ENCODE measurements at places on chromosomes 2 and 18. TPM values are rescaled to one million over a fixed set of nuclear protein-coding genes. Genes with fewer than 3 reads are reported as not detected.

- DNase-seq: no peak
- H3K27me3 ChIP-seq: no peaks in the 10 kb centered on the region
- H3K27ac ChIP-seq: no peak overlapping the region
- no peak overlapping the region for H3K4me3 ChIP-seq
- no peaks in the 10 kb centered on the region for H3K4me1 ChIP-seq
- H3K36me3 ChIP-seq: no peaks in the 10 kb centered on the region
Observed at GRCh38 chr2:26438526-26438925, 36.8 kb downstream of the DRC1 start.

- H3K27me3 ChIP-seq: no peaks in the 10 kb centered on the region
- H3K4me1 ChIP-seq: no peaks in the 10 kb centered on the region
- no peak overlapping the region for H3K4me3 ChIP-seq
Observed at GRCh38 chr2:204611017-204611631, 65.8 kb downstream of the PARD3B start.

GRCh38 chr2:16507655-16508489 lies 157.8 kb downstream of the CYRIA start:
- peaks cover 20% of the 10 kb centered on the region for H3K27me3 ChIP-seq
- H3K36me3 ChIP-seq: no peaks in the 10 kb centered on the region
- H3K4me3 ChIP-seq: no peak overlapping the region
- H3K27ac ChIP-seq: no peak overlapping the region
- no peak for DNase-seq

GRCh38 chr2:20326163-20326780 lies 24.4 kb downstream of the PUM2 start:
- no peaks in the 10 kb centered on the region for H3K27me3 ChIP-seq
- H3K4me1 ChIP-seq: peaks cover 17% of the 10 kb centered on the region
- peak; percentile 60 for DNase-seq
- peak overlapping the region; percentile 85 for H3K27ac ChIP-seq

- H3K4me1 ChIP-seq: no peaks in the 10 kb centered on the region
- H3K27me3 ChIP-seq: no peaks in the 10 kb centered on the region
- H3K4me3 ChIP-seq: no peak overlapping the region
- no peaks in the 10 kb centered on the region for H3K36me3 ChIP-seq
- DNase-seq: no peak
- H3K27ac ChIP-seq: no peak overlapping the region
Observed at GRCh38 chr2:212921711-212922110, 229.7 kb downstream of the IKZF2 start.

GRCh38 chr2:220194630-220195584 lies 567.5 kb downstream of the SLC4A3 start:
- H3K4me3 ChIP-seq: no peak overlapping the region
- H3K4me1 ChIP-seq: no peaks in the 10 kb centered on the region
- no peak for DNase-seq
- H3K27me3 ChIP-seq: no peaks in the 10 kb centered on the region

The HOXD4 gene
- not detected for total RNA-seq

DNA sequence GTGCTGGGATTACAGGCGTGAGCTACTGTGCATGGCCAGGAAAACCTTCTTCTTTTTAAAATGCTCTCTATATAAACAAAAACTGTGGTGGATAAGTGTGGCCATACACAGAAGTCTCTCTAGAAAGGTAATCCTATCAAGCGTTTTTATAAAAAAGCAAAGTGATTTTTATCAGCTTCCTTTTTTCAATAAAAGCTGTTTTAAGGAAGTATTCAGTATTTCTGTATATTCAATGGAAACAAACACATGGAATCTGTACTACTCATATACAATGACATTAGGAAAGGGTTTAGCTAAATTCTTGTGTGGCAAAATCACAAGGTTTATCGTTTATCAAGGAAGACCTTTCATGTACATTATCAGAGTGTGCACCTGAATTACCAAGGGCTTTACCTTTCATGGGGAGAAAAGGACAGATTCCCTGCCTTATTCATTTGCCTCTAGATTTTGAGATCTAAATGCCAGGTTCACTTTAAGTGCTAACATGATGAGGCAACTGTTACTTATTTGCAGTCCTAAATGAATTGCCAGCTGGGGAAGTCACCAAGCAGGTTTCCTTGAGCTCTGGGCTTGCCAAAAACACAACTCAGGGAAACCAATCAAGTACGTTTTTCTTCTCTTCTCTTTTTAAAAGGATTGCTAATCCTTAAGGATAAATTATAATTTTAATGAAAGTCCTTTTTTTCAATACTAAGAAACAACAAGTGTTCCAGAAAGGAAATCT lies 70.8 kb downstream of the RTN4 start:
- no peaks in the 10 kb centered on the region for H3K27me3 ChIP-seq
- no peak for DNase-seq
- peaks cover 7% of the 10 kb centered on the region for H3K36me3 ChIP-seq

DNA sequence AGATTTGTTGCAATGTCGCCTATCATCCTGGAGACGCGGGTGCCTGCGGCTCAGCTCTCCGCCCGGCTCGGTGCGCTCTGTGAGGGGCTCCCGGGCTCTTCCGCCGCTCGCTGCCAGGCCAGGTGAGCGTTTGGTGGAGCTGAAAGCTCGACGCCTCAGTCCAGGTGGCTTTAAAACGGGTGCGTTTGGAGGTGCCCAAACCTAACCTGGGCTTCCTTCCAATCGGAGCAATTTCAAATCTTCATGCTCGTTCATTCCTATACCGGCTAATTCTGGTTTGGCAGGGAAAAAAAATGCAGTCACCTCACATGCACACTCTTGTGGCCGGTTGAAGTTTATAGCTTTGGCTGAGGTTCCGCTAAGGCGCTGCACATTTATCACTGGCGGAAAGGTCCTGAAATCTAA lies at the start of gene SLC16A14:
Gene SLC16A14 (minus strand): TSS at position 274 of the 405 bp plus-strand sequence. CDS start 9,572 bp downstream, outside the sequence.
- H3K27me3 ChIP-seq: no peaks in the 10 kb centered on the region
- no peaks in the 10 kb centered on the region for H3K36me3 ChIP-seq
- H3K4me1 ChIP-seq: peaks cover 18% of the 10 kb centered on the region
- H3K27ac ChIP-seq: no peak within 1 kb of the TSS
- H3K4me3 ChIP-seq: peak within 1 kb of the TSS; percentile 76

- H3K27ac ChIP-seq: no peak overlapping the region
- H3K36me3 ChIP-seq: no peaks in the 10 kb centered on the region
- no peak overlapping the region for H3K4me3 ChIP-seq
- DNase-seq: no peak
- no peaks in the 10 kb centered on the region for H3K4me1 ChIP-seq
Observed at GRCh38 chr2:20181761-20182160, 43.2 kb downstream of the SDC1 start.

GRCh38 chr18:28115149-28115550 lies 61.8 kb downstream of the CDH2 start:
- no peak overlapping the region for H3K27ac ChIP-seq
- H3K4me1 ChIP-seq: no peaks in the 10 kb centered on the region
- H3K4me3 ChIP-seq: no peak overlapping the region
- H3K36me3 ChIP-seq: no peaks in the 10 kb centered on the region

- peak within 1 kb of the TSS; percentile 70 for H3K4me3 ChIP-seq
- no peaks in the 10 kb centered on the region for H3K27me3 ChIP-seq
- peak within 1 kb of the TSS; percentile 70 for H3K27ac ChIP-seq
- H3K4me1 ChIP-seq: peaks cover 36% of the 10 kb centered on the region
- DNase-seq: peak; percentile 68
Observed at GRCh38 chr2:85577386-85578242, at the start of gene VAMP8. Gene VAMP8 (plus strand): TSS chr2:85577586. CDS start chr2:85577647, 61 bp downstream.

GRCh38 chr2:103401621-103402020 lies 639.8 kb downstream of the TMEM182 start:
- H3K27ac ChIP-seq: no peak overlapping the region
- H3K4me3 ChIP-seq: no peak overlapping the region
- DNase-seq: no peak
- no peaks in the 10 kb centered on the region for H3K4me1 ChIP-seq
- no peaks in the 10 kb centered on the region for H3K27me3 ChIP-seq
- no peaks in the 10 kb centered on the region for H3K36me3 ChIP-seq

DNA sequence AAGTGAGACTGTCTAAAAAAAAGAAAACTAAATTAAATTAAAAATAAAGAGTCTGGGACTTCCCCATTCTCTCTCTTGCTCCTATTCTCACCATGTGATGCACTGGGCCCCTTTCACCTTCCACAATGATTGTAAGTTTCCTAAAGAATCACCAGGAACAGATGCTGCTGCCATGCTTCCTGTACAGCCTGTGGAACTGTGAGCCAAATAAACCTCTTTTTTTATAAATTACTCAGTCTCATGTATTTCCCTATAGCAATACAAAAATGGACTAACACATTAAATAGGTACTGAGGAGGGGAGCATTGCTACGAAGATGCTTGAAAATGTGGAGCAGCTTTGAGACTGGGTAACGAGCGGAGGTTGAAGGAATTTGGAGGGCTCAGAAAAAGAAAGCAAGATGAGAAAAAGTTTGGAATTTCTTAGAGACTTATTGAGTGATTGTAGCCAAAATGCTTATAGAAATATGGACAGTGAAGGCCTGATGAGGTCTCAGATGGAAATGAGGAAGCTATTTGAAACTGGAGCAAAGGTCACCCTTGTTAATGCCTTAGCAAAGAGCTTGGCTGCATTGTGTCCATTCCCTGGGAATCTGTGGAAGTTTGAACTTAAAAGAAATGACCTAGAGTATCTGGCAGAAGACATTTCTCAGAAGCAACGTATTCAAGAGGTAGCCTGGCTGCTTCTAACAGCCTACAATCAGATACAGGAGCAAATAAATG lies 128.7 kb downstream of the EIPR1 start:
- H3K36me3 ChIP-seq: peaks cover 7% of the 10 kb centered on the region
- no peak overlapping the region for H3K4me3 ChIP-seq
- peaks cover 14% of the 10 kb centered on the region for H3K4me1 ChIP-seq
- no peak overlapping the region for H3K27ac ChIP-seq
- no peaks in the 10 kb centered on the region for H3K27me3 ChIP-seq

The ALLC gene
- total RNA-seq: not detected

GRCh38 chr18:29164020-29164706 lies 987.2 kb upstream of the CDH2 start:
- no peaks in the 10 kb centered on the region for H3K27me3 ChIP-seq
- no peak overlapping the region for H3K27ac ChIP-seq
- no peaks in the 10 kb centered on the region for H3K4me1 ChIP-seq
- no peaks in the 10 kb centered on the region for H3K36me3 ChIP-seq
- DNase-seq: no peak

The KCNG2 gene
- total RNA-seq: not detected

DNA sequence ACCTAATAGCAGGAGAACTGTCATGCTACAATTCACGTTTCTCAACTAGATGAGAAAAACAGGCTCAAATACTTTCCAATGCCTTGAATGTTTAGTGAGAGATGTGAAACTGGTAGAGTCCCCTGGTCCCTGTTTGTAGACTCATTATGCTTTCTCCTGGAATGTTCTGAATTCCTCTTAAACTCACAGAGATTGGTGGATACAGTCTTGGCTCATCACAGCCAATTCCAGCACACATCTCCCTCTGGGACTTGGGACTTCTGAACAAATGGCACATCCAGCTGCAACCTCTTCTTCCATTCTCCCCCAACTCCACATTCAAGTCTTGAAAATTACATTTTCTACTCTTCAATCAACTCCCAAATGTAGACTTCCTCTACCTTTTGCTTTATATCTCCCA lies 58.4 kb upstream of the NT5C1B start:
- no peaks in the 10 kb centered on the region for H3K36me3 ChIP-seq
- H3K27ac ChIP-seq: no peak overlapping the region
- H3K4me1 ChIP-seq: no peaks in the 10 kb centered on the region
- DNase-seq: no peak

DNA sequence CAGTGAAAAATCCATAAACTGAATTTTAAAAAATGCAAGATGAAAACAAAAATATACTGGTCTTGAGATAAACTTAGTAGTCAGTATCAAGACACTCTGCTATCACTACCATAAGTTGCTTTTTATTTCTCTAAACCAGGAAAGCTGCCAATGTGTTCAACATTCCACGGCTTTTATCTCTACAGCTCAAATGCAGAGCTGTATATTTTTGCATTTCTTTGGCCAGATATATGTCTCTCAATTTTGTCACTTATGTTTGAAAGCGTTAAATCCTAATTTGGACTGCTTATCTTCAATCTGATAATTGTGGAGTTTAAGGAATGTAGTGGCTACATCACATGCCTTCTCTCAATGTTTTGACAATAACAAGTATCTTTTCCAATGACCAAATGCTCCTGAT lies 609.5 kb downstream of the EPHA4 start:
- H3K4me1 ChIP-seq: no peaks in the 10 kb centered on the region
- H3K36me3 ChIP-seq: no peaks in the 10 kb centered on the region
- H3K27me3 ChIP-seq: no peaks in the 10 kb centered on the region

The HOXD13 gene
- total RNA-seq: not detected

DNA sequence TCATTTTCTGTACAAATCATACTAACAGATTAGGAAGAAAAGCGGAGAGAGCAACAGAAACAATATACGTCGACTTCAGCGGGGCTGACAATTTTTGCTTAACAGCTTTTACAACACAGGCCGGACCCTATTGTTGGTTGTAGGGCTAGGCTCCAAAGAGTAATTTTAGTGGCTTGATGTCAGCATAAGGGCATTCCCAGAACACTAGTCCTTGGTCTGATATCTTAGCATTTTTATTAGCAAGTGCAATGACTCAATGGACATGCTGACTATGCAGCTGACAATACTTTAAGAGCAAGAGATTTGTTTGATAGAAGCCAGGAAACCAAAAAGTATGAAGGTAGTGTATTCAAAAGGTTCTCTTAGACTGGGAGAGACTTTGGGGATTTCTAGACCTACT lies 209.9 kb downstream of the LNPK start:
- H3K4me1 ChIP-seq: no peaks in the 10 kb centered on the region
- H3K4me3 ChIP-seq: no peak overlapping the region
- no peaks in the 10 kb centered on the region for H3K36me3 ChIP-seq
- no peak for DNase-seq
- H3K27me3 ChIP-seq: no peaks in the 10 kb centered on the region

The PJVK gene
- 7.9 TPM for total RNA-seq

GRCh38 chr2:76506538-76506937 lies 795.8 kb upstream of the GCFC2 start:
- no peaks in the 10 kb centered on the region for H3K4me1 ChIP-seq
- H3K27me3 ChIP-seq: no peaks in the 10 kb centered on the region
- H3K4me3 ChIP-seq: no peak overlapping the region
- H3K27ac ChIP-seq: no peak overlapping the region
- no peaks in the 10 kb centered on the region for H3K36me3 ChIP-seq
- no peak for DNase-seq

DNA sequence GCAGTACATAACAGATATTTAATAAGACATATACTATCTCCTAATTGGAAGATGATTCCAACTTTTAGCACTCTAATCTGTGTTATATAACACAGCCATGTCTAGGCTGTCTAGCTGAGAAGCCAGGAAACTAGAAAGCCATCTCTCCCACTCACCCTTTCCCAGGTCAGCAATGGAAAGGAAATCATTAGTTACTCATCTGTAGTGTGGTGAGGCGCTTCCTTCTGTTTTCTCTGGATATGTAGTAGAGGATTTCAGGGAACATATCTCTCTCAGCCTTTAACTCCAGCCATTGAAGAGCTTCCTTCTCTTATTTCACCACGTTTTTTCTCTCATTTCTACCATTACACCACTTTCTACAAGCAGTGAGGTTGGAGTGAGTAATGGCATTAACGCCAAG lies 19.4 kb downstream of the RBBP8 start:
- peaks cover 5% of the 10 kb centered on the region for H3K36me3 ChIP-seq
- H3K27me3 ChIP-seq: no peaks in the 10 kb centered on the region
- no peak overlapping the region for H3K4me3 ChIP-seq
- peaks cover 5% of the 10 kb centered on the region for H3K4me1 ChIP-seq
- H3K27ac ChIP-seq: no peak overlapping the region

All from B cell (primary cell).